Body of pancreas (tissue), 4 donors: ENCODE measurements at places on chromosomes 5 and 9.

DNA sequence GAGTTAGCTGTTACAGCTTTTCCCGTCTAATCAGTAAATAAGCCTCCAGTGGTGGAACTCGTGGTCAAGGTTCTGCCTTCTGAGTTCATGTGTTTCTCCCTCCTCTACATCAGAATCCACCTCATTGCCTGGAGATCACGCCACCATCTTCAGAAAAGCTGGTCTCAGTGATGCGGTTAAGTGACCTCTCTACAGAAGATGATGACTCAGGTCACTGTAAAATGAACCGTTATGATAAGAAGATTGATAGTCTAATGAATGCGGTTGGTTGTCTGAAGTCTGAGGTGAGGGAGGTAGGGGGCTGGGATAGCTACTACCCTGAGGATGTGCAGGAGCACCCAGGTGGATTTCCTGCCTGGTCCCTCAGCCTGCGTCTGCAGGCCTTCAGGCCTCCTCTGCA lies 13.3 kb downstream of the ODF2 start:
- no peak for DNase-seq

DNA sequence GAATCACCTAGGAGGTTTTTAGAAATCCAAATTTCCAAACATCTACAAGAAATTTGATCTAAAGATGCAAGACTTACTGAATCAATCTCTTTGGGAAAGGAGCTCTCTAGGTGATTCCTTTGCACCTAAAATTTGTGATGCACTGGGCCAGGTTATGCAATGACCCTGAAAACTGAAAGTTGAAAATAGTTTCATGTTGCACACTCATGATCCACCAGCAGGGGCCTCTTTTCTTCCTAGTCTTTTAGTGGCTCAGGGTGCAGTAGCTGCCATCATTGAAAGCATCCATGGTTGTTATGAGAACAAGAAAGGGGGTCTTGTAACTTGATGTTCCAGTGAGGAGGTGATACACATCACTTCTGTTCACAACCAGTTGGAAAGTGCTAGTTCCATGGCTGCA lies 486.8 kb downstream of the PSAT1 start:
- DNase-seq = no peak

GRCh38 chr9:121085661-121086060 lies 10.9 kb downstream of the CNTRL start:
- no peak for DNase-seq

DNA sequence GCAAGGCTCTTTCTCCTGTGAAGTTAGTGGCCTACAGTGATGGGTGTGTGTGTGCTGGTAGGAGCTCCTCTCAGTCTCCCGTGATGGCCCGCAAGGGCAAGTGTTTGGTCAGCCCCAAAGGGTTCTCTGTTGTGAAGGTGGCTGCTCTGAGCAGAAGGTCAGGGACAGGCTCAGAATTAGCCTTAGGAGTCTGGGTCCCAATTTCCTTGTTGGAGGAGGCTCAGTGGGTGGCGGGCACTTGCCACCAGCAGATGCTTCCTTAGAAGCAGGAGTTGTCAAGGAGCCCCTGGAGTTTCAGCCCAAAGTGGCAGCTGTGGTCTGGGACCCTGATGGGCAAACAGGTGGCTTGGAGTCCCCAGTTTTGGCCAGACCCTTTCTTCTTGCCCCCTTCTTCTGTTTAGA lies 154.4 kb downstream of the MACROH2A1 start:
- no peak for DNase-seq

GRCh38 chr9:104983491-104983890 lies 55.5 kb upstream of the ABCA1 start:
- DNase-seq = no peak

GRCh38 chr5:122668552-122668951 lies 106.3 kb upstream of the SNX2 start:
- DNase-seq = no peak

DNA sequence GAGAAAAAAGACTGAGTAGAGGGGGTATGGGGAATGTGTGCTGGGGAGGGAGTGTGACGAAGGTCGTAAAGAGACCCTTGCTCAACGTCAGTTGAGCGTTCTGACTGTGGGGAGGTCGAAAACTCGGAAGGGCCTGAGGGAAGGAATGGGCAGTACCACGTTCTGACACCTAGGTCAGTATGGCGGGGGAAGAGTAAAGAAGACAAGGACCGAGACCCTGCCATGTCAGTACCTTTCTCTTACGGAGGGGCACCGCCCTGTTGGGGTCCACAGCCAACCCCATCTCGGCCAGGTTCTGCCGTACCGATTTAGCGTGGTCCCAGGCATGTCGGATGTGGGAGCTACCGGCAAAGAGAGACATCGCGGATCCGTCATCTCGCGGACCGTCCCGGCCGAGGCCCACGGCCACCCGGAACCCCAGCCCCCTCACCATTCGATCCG lies 375 bp downstream of the NOP16 start:
- no peak for DNase-seq
